ENCODE measurements at places on chromosomes 11 and 22. TPM values are rescaled to one million over a fixed set of nuclear protein-coding genes. Genes with fewer than 3 reads are reported as not detected.

Gene GPHA2
- total RNA-seq: 11.6 TPM

Gene DKK3
- 0.09 TPM for total RNA-seq

Gene MS4A1
- not detected for total RNA-seq

Gene DDI1
- total RNA-seq: not detected

Gene SLN
- total RNA-seq: not detected

Gene GRAMD1B
- not detected for total RNA-seq

Gene PRODH
- not detected for total RNA-seq

Gene PRG2
- total RNA-seq: not detected

Gene APOA4
- total RNA-seq: 1.8 TPM

Gene CRYBA4
- total RNA-seq: not detected

Gene THYN1
- 87.6 TPM for total RNA-seq

Gene FLRT1
- 0.02 TPM for total RNA-seq

Gene TIMP3
- 57.3 TPM for total RNA-seq

- DNase-seq: no peak
Observed at GRCh38 chr11:106447631-106448191, 370.2 kb downstream of the AASDHPPT start.

DNA sequence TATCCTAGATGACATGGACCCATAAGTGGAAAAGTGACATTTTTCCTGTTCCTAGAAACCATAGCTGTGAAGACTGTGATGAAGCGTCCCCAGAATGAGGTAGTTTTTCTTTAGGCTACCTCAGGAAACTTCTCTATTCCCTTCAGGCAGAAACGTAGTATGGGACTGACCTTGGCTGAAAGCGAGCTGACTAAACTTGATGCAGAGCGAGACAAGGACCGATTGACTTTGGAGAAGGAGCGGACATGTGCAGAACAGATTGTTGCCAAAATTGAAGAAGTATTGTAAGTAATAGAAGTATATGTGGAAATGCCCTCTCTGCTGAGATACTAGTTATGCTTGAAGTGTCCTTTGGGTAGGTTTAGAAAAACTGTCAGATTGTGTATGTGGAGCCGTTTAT is 64.7 kb upstream of the GRIK4 start:
- DNase-seq: no peak

DNA sequence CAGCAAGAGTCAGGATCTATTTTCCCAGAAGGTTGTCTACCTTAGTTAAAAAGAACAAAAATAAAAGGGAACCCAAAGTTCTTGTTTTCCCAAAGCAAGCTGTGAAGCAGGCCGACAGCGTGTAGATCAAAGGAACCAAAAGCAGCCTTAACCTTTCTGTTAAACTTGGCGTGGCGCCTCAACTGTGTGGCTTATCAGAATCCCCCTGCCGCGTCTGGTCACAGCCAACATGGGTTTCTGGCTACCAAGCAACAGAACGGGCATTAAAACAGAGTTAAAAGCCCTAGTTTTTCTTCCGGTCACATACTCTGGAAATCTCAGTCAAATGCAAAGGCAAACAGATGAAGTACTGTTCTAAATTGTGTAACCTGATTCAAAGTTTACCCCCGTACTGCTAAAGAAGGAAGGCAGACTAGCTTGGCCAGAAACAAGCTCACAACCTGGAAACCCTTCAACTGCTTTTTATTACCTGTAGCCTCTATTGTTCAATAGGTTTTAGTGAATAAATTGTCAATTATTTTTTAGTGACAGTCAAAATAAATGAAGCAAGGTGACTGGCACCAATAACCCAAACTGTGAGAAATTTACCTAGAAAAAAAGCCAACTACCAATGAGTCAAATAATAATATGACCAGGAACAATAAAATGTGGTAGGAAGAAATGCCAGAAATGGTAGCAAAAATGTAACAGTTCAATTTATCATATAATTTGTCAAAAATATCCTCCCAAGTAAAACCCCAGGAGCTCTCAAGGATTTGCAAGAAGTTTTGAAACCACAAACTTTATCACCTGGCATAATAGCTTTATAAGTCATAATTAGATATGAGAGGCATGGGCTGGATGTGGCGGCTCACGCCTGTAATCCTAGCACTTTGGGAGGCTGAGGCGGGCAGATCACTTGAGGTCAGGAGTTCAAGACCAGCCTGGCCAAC is 21.4 kb downstream of the CHKA start:
- DNase-seq: peak; percentile 99

GRCh38 chr11:60303661-60304060 is 23.2 kb downstream of the MS4A4A start:
- DNase-seq: no peak

DNA sequence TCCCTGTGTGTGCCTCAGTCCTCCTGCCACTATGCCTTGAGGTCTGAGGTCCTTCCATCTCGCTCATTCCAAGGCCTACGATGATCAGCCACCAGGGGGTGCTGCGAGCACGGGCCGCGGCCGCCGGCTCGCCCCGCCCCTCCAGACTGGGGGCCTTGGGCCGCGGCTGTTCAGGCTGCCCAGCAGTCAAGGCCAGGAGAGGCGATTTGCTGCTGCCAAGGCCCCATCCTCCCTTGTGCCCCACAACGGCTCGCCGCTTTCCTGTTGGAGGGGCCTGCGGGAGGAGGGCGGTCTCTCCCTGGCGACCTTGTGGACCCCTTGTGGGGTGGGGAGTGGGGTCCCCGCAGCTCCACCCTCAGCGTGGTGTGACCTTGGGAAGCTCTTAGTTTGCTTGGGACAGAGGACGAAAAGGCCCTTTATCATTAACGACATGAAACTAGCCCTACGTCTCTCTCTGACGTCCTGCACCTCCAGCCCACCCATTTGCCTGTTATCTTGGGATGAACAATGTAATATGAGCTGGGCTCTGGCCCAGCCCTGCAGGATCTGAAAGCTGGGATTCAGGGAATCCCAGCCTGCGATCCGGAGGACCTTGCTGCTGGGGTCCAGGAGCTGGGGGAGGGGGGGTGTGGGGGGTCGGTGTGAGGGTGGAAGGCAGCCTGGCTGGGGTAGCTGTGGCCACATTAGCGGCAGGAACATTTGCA is 5.3 kb upstream of the GALR3 start:
- DNase-seq: peak; percentile 86

DNA sequence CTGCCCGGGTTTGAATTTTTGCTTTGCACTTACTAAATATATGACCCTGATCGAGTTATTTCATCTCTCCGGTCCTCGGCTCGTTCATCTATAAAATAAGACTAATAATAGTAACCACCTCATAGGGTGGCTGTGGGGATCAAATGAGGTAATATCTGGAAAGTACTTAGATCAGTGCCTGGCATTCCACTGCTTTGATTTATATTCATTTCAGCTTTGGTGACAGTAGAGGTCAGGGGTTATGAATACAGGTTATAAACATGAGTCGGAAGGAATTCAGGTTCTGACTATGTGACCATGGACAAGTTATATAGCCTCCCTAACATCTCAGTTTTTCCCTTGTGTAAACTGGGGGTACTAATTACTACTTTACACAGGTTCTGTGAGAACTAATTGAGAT is 2.9 kb upstream of the TEAD1 start:
- DNase-seq: no peak

DNA sequence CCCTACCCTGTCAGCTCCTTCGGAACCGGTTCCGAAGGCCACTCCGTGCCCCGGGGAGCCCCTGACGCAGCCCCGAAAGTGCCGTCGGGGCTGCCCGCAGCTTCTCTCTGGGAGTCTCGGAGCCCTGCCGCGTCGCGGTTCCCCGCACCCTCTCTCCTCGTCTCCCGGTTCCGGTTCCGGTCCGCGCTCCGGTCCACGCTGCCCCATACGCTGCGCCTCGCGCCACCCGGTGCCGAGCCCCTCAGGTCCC is 618 bp downstream of the MTA2 start:
- no peak for DNase-seq

- no peak for DNase-seq
Observed at GRCh38 chr11:75141166-75141565, 9.7 kb upstream of the SLCO2B1 start.

DNA sequence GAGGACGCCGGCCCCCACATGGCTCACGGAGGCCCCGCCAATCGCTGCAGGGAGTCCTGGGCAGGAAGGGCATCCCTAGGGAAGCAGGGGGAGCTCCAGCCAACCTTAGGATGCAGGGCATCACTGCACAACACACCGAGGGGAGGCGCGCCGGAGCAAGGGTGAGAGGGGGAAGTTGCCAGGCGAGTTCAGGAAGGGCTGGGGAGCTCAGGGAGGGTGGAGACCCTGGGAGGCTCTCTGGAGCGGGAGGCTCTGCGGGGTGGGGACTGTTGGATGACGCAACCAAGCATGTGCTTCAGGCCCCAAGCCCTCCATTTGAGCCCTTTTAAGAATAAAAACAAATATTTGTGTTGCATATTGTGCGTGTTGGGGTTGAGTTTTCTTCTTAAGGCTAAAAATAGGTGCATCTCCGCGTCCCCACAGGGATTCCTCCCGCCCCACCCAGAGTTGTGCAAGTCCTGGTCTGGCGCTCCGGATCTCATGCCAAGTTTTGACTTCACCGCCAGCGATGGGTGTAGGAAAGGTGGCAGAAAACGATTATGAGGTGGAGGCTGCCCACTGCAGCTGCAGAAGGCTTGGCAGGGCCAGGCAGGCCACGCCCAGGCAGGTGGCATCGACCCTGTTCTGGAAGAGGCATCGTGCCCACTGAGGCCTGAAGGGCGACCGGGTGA is 65.2 kb downstream of the WNT7B start:
- peak; percentile 6 for DNase-seq

- no peak for DNase-seq
Observed at GRCh38 chr11:38553148-38553547, 1955.1 kb upstream of the RAG2 start.

GRCh38 chr22:31144223-31144622 is 3.9 kb upstream of the PLA2G3 start:
- no peak for DNase-seq

DNA sequence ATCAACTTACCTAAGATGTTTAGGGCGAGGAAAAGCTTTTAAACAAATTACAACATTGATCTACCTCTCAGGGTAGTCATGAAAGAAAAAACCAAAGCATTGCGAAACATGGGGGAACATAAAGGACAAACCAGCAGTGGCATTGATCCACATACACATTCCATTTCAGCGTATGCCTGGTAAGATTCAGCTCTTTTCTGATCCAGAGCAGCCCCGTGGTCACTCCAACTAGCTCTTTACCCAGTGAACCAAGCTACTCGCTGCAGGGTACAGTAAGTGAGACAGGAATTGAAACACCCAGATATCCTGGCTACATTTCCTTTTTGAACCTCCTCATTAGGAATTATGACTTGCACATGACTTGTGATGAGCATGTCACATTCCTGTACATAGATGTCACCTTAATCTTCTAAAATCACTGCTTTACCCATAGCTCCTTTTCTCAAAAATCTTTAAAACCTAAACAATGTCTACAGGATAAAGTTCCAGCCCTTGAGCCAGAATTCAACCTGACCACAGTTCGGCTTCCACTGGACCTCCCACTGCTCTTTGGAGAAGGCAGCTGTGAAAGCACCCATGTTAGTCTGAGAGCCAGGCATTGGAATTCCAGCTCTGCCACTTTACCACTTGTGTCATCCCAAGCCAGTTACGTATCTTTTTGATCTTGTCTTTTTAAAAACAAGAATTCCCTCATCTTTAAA is 42.9 kb upstream of the AKIP1 start:
- DNase-seq: peak; percentile 43

- DNase-seq: no peak
Observed at GRCh38 chr11:36295926-36296325, at the start of gene PRR5L. Gene PRR5L, plus strand, starts transcription at chr11:36296288. Its CDS starts 104,834 bp downstream, at chr11:36401122.

- DNase-seq: no peak
Observed at GRCh38 chr11:116911976-116912734, 74.7 kb upstream of the APOA1 start.

GRCh38 chr22:38228873-38229740 is 27.3 kb downstream of the MAFF start:
- DNase-seq: peak; percentile 54

- DNase-seq: no peak
Observed at GRCh38 chr11:31957674-31958073, 133.2 kb upstream of the RCN1 start.

DNA sequence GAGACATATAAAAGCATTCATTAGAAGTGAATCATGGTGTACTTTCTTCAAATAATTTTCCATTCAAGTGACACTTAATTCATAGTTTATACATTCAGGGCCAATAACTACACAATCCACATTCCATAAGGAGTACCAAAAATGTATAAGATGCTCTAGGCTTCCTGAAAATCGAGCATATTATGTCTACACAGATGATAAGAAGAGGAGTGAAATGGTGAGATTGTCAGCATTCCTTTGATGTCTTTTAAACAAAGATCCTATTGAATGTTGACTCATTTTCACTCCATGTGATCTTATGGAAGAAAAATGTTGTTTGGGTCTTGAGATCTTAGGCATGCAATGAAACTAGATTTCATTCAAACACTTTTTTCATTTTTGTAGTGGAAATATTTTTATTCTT is 843.2 kb downstream of the KCNA4 start:
- peak; percentile 2 for DNase-seq

DNA sequence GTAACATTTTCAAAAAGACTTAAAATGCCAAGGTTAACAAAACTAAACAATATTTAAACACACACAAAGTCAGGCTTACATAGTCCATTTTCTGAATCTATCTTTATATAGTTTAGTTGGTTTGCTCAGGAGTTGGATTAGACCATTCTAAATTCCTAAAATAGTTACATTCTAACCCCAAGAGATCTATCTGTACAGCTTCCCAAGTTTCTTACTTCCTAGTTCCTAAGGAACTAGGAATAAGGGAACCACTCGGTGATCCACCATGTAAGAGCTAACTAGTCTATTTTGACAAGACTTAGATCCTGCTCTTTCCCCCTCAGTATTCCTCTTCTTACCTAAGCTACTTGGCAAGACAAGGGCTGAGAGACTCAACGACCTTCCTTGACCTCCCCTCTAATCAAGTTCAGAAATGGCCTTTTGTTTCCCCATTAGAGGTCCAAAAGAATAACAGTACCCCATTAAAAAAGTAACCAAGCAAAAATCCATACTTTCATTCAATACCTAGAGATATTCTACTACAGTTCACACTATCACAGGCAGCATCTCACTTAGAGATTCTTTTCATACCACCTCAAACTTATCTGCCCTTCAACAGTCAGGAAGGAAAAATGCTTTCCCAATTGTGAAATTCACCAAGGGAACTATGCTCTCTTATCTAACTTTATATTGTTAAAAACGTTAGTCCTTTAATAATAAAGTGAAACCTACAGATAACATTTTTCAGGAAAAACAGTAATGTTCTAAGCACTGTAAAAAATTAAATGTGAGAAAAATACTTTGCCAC is 253.1 kb downstream of the TTC28 start:
- peak; percentile 15 for DNase-seq

- DNase-seq: peak; percentile 91
Observed at GRCh38 chr11:95149651-95150364, 60.2 kb downstream of the ENDOD1 start.

DNA sequence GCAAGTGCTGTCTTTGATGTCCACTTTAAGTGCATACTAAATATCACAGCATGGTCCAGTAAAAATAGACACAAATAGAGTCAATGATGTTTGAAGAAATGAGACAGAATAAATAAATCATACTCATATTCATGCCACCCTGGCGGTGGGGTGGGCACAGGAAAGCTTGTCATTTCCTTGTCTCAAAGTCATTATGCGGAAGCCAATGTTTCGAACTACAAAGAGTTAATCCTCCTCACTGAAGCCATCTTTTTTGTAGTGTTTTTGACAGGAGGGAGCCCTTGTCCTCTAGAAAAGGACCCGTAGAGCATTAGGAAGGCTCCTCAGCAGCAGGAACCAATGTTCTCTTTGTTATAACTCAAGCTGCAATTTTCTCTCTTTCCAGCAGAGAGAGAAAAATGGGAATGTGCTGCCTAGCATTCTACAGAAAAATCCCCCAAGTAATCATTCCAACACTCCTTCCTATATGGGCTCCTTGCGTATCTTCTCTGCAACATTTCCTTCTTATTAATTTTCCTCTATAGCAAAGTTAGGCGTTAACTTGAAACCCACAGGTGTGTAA is 30.6 kb downstream of the SC5D start:
- DNase-seq: no peak

- DNase-seq: no peak
Observed at GRCh38 chr11:367956-368413, 1.3 kb upstream of the B4GALNT4 start.

All from HepG2 (cell line).